Stimulated activated CD4-positive, alpha-beta T cell treated with anti-CD3 and anti-CD28 coated beads, Interleukin-1b, Interleukin-23, amount 100 ng/mL, for 1 hour (primary cell): ENCODE measurements at places on chromosomes 4 and X.

DNA sequence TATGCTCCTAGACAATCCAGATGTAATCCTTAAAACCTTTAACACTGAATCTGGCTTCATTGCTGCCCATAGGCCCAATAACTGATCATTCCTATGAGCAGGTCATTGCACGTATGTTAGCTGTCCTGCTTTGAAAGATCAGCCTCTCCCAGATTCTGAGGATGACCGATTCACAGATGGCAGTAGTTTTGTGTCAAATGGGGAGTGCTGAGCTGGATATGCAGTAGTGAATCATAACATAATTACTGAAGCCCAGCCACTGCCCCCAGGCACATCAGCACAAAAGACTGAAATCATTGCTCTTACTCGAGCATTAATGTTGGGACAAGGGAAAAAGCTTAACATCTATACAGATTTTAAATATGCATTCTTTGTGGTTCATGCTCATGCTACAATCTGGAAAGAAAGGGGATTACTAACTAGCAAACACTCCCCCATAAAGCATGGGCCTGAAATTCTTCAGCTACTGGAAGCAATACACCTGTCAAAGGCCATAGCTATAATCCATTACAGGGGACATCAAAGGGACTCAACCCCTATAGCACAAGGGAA is 16.4 kb upstream of the ZNF280C start:
- DNase-seq = no peak

DNA sequence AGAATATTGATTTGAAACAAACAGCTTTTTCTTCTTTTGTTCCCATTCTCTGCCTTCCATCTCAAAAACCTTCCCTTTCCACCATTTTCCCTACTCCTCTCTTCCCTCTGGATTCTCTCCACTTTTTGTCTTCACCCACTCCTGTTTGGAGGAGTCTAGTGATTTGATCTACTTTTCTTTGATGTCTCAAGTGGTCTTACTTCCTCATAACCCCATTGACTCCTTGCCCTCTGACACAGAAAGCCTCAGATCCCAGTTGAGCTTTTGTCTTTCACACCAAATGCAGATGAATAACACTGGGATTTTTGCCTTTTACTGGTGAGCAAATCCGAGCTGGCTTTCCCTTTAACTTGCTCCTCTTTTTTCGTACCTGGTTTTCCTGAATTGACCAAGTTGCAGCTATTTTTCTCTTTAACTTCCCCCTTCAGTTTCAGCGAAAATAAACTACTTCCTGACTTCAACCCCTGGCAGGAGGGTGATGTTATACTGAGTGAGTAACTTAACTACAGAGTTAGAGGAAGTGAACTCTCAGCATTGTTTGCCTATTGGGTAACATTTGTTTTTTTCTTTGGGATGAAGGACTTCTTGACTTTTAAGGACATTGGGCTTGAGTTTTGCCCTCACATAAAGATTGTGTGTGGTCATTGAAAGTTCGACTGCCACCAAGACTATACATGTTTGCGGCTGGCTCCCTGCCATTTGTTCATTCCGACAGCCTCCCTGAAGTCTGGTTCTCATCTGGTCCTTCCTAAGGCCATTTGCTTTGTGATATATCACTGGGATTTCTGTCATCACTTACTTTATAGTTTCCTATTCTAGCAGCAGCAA is 392.8 kb upstream of the NR3C2 start:
- DNase-seq = no peak

DNA sequence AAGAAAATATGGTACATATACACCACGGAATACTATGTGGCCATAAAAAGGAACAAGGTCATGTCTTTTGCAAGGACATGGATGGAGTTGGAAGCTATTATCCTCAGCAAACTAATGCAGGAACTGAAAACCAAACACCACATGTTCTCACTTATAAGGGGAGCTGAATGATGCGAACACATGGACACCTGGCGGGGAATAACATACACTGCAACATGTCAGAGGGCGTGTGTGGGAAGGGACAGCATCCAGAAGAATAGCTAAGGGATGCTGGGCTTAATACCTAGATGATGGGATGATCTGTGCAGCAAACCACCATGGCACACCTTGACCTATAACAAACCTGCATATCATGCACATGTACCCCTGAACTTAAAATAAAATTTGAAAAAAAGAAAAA is 19.5 kb upstream of the CNKSR2 start:
- no peak for DNase-seq

DNA sequence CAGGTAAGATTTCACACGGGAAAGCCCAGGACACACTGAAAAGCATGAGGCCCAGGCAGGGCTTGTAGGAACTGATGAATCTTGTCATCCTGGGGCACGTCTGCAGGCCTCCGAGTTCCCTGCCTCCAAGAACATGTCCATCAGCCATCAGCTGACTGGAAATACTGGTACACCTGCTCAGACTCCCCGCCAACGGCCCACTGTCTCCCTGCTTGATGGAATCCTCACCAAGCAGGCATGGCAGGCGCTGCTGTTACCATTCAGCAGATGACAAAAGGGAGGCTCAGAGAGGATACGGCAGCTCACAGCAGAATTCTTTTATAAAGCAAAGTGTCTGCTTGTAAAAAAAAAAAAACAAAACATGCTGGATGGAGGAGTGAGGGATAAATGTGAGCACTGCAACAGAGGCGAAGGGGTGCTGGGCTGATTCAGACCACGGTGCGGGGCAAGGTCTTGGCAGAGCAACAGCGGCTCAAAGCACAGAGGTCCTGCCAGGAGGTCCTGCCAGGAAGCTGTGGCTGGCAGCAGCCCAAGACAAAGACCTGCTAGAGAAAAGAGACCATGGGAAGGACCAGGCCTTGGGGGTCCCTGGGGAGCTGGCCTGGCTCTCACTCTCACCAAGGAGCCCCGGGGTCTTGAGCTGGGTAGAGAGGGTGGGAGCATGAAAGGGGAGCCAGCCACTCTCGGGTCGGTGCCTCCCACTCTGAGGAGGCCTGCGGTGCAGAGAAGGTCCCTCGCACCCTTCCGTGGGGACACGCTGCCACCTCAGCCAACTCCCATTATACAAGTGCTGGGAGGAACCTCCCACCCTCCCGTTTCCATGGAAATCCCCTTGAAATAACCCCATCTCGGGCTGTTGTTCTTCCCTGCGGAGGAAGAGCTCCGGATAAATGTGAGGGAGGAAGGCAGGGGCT is 25.6 kb downstream of the PPP2R2C start:
- DNase-seq = no peak

DNA sequence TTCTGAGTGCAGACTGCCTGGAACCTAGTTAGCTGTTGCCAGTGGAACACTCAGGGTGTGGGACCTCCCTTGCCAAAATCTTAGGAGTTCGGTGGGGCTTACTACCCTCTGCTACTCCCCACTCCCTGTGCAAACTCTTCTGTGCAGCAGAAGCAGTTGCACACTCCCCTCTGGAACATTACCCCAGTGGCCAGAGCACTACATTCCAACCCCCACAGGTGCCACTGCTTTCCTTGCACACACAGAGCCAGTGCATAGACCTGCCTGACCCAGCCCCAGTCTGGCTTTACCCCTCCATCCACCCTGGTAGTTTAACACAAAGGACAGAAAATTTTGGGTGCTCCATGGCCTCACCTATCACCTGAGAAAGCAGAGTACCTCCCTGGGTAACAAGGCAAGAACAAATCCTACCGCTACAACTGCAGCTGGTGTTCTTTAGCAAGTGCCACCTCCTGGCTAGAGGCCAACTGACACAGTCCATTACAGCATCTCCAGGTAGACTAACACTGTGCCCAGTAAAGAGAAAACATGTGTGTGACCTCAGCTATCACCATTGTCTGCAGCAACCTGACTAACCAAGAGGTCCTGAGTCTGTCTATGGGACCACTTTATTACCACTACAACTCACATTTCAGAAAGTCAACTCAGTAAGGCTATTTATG is 11.5 kb upstream of the RASSF6 start:
- DNase-seq = no peak

GRCh38 chr4:52051213-52051614 is at the start of gene SPATA18:
Gene SPATA18 (plus strand): TSS chr4:52051304. CDS start chr4:52051705, 401 bp downstream.
- DNase-seq = no peak

GRCh38 chr4:158121161-158121579 is 51.7 kb downstream of the GASK1B start:
- no peak for DNase-seq
